ENCODE measurements at places on chromosomes 7 and 10. TPM values are rescaled to one million over a fixed set of nuclear protein-coding genes. Genes with fewer than 3 reads are reported as not detected.
A peak's percentile ranks its signal among the peaks of the same experiment; 100 is the strongest.

DNA sequence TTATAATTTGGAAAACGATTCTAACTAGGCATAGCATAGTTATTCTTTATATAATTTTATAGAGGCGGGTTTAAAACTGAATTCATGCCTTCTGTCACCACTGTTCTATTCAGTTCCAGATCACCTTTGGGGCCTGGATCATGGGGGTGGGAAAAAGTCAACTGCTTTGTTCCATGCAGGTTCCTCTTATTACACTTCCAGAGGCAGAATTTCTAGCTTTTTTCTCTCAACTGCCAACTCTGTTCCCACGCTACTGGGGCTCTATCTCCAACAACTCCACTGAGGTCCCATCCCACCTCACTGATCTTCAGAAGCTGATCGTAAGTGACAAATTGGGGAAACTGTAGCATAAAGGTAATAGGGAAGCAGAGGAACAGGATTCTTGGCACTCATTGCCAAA is 283.6 kb upstream of the IMMP2L start:
- DNase-seq = no peak

GRCh38 chr10:97445357-97445721 is 467 bp downstream of the EXOSC1 start:
- DNase-seq = peak; percentile 78

- DNase-seq = no peak
Measured at GRCh38 chr10:99870123-99870730, 87.8 kb downstream of the ABCC2 start.

GRCh38 chr7:157977306-157977705 is 610.3 kb downstream of the PTPRN2 start:
- DNase-seq = peak; percentile 31

DNA sequence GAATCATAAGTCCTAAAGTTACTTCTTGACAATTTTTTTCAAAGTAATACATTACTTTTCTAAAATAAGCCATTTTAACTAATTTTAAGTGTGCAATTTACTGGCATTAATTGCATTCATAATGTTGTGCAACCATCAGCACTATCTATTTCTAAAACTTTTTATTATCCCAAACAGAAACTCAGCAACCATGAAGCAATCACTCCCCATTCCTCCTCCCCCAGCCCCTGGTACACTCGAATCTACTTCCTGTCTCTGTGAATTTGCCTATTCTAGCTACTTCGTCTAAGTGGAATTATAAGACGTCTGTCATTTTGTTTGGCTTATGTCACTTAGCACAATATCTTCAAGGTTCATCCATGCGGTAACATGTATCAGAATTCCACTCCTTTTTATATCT is 84.9 kb downstream of the MKX start:
- no peak for DNase-seq

DNA sequence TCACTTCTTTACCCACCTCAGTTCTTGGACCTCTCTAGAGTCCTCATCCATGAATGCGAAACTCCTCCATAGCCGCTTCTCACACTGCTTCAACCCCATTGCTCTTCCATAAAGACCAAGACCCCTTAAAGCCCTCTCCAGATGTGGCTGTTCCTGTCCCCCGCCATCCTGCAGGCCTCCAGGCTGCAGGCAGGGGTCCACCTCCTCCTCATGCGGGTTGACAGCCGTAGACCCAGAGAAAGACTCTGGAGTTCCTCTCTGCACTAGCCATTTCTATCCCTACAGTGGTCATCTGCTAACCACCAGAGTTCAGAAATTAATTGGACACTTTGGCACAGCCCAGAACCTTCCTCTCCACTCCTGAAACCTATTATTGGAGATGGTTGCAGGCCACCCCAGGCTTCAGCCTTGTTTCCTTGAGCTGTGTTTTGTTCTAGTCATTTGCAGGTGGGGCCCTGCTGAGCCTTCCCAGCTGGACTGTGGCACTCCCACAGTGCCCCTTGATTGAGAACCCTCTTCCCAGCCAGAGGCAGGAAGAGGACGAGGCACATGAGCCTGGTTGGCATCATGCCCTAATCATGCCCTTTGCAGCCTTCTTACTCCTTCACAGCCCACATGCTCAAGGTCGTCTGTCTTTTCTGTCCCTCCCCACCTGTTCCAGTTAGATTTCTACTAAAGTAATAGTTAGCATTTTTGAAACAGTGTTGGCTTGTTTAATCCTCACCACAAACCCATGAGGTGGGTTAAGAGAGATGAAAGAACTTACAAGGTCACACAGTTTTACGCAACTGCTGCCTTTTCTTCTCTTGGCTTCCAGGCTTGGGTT is 23.9 kb downstream of the CUL1 start:
- DNase-seq = no peak

DNA sequence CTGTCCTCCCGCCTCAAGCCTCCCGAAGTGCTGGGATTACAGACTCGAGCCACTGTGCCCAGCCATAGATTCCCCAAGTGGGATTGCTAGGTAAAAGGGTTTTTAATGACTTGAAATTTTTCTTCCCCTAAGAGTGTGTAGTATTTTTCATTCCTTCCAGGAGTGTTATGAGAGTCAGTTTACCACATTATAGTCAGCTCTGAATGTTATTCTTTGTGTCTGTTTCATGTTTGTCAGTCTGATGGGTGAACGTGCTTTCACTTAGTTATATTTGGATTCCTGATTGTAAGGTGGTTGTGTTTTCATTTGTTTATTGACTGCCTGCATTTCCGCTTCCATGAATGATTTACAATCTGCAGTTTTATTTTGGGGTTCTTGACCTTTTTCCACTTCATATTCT is 6.3 kb downstream of the ZNF212 start:
- no peak for DNase-seq

The NEURL1 gene
- under 0.01 TPM for total RNA-seq

DNA sequence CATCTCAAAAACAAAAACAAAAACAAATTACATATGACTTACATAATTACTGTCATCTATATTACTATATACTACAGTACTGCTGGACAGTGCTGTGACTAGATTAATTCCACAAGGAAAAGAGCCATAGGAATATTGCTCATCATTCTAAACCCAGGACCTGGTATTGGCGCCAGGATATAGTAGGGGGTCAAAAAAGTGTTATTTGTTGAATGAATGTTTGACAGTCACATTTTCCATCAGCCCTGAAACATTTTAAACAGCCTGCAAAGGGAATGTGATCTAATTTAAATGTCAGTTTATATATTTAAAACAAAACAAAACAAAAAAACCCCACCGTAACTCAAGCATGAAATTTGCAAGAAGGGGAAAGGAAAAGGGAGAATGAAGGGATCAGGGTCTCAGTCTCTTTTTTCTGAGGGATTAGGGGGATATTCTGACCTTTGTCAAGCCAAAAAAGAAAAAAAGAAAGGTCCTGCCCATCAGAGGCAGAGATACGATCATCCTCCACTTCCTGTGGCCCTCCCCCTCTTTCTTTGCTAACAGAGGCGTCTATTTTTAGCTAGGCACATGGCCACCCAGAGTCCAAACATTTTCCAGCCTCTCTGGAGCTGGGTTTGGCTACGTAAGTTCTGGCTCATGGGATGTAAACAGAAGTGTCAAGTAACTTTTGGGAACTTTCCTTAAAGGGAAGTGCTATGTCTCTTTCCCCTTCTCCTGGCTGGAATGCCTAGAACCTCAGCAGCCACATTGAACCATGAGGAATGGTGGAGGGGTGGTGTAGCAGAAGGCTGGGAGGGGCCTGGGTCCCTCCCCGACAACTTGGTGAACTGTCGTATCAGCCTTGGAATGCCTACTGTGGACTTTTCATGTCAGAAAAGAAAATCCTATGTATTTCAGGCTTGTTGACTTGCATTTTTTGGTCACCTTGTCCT is 44.6 kb upstream of the DLG5 start:
- DNase-seq = peak; percentile 86

The PILRA gene
- 0.36 TPM for total RNA-seq

The TMEM120A gene
- total RNA-seq = 32.1 TPM

The LEP gene
- 0.36 TPM for total RNA-seq

DNA sequence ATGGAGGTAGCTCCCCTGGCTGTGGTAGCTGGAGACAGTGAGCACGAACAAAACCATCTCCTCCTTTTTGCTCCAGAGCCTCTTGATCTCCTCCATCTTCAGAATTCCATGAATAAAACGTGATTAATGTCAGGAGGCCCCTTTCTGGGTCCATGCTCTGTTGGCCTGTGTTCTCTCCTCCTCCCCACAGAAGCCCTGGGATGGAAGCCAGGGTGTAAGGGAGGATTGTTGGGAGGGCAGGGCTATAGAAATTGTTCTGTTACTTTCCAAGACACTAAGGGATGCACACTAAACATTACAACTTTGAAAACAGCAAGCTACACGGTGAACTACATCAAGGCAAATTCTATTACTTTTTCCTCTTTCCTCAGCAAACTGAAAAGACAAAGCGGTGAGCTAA is 96.3 kb downstream of the RNF216 start:
- no peak for DNase-seq

- DNase-seq = no peak
Measured at GRCh38 chr10:391305-391704, 256.1 kb downstream of the ZMYND11 start.

DNA sequence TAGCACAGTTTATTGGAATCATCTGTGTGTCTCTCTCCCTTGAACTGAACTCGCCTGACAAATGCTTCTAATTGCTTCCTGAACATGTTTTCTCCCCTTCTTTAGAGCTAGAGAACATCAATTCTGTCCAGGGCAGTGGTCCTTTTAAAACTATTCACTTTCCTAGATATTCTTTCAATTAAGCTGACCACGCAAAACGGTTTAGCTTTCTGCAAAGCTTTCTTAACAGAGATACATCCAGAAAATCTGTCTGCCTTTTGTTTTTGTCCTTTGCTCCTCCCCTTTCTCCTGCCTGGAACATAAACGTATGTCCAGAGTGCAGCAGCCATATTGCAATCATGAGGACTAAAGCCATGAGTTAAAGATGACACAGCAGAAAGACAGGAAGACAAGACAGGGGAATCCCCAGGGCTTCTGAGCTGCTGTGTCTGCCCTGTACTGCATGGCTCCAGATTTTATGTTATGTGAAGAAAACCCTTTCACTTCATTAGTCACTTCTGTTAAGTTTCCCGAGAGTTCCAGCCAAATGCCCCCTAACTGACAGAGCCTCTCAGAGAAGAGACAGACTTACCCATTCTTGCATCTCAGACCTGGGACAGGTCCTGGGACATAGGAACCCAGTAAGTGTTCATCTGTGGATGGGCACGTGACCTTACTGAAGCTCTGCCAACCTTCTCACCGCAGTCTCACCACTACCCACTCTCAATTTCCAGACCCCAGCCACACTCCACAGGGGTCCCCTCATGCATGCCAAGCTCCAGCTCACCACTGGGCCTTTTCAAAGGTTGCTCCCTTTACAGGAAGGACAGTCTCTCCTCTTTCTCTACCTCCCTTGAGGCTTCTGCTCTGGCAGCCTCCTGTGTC is 35.0 kb upstream of the CPXM2 start:
- DNase-seq = no peak

The ITGB8 gene
- 35.1 TPM for total RNA-seq

- peak; percentile 81 for DNase-seq
Measured at GRCh38 chr10:46555713-46556514, 544 bp downstream of the GPRIN2 start.

GRCh38 chr10:109701633-109702215 is 221.6 kb downstream of the XPNPEP1 start:
- no peak for DNase-seq
